ENCODE measurements at places on chromosomes 5 and 9.
A peak's percentile ranks its signal among the peaks of the same experiment; 100 is the strongest.

- DNase-seq: no peak
Observed at GRCh38 chr5:169299191-169299662, 1.7 kb downstream of the SLIT3 start.

DNA sequence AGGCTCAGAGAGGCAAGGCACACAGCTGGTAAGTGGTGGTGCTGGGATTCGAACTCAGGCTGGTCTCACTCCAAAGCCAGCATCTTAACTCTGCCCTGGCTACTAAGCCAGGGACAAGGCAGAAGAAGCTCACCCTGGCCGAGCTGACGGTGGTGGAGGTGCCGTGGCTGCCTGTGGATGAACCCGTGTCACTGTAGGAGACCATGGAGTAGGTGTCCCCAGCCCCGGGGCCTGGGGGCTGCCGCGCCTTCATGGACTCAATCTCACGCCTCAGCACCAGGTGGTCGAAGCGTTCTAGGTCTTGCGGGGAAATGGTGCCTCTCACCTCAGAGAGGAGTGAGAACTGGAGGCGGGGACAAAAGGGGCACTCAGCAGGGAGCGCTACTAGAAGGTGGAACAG lies 35.4 kb upstream of the AKNA start:
- no peak for DNase-seq

GRCh38 chr9:85024374-85024773 lies 354.8 kb downstream of the NTRK2 start:
- no peak for DNase-seq

DNA sequence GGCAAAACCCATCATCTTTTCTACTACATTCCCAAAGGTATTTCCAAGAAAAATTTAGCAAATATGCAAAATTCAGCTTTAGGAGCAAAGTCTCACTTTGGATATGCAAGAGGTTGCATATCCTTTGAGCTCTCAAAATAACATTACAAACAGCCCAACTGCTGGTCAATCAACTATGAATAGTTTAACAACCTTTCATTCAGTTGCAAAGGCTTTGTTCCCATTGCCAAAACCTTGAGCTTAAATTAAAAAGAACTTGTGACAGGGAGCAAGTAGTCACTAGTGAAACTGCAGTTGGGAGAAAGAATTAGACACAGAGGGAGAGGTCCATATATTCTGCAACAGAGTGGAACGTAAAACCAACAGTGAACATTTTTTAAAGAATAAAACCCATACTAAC lies 8.8 kb downstream of the ZNF608 start:
- DNase-seq: no peak

DNA sequence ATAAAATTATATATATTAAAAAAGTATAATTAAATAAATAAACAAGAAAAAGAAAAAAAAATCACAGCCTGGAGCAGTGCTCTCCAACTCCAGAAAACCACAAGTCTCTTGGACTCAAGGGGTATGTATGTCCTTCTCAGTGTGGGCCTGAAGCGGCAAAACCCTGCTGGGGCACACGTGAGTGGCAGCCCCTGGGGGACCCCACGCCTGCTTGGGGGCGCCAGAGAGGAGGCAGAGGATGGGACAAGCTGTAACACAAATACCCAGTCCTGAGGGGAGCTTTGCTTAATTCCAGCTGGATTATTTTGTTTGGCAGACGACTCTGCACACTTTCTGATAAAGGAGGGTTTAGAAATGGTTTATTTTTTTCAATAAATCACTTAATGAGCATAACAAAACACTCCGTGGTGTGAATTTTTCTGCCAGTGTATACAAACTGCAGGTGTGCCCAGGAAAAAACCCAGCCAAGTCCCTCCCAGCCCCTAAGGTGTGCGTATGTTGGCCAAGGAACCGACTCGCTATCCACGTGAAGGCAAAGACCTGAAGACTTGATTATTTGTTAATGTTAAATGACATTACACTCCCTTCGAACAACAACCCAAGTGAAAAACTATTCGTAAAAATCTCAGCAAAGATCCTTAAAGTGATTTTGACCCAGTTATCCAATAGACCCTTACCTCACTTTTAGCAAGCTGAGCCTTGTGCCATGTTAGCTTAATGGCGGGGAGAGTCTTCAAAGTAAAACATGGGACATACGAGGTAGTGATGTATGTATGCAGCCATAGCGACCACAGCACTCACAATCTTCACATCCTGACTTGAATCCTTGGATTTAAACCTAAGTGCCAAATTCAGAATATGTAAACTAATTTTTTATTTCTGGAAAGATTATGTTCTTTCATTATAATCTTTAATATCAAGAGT lies 32.9 kb downstream of the ANKH start:
- no peak for DNase-seq

GRCh38 chr5:139701056-139701741 lies 53.0 kb downstream of the CXXC5 start:
- no peak for DNase-seq

DNA sequence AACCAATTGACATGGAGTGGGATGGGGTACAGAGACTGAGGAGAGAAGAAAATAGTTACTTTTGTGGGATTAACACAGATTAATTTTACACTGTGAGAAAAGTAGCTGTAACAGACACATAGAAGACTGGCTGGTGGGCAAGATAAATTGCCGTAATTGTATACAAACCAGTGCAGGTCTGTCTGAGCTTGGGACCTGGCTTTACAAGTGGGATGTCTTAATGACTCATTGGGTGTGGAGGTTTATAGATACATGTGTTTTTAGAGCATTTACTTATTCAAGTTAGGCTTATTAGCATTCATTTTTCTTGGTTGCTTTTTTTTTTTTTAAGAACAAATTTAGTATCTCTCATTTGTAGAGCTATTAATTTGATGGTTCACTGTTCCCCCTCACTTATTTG lies 37.5 kb downstream of the SLC44A1 start:
- DNase-seq: no peak

- DNase-seq: no peak
Observed at GRCh38 chr5:71977311-71977710, 130.0 kb upstream of the MAP1B start.

DNA sequence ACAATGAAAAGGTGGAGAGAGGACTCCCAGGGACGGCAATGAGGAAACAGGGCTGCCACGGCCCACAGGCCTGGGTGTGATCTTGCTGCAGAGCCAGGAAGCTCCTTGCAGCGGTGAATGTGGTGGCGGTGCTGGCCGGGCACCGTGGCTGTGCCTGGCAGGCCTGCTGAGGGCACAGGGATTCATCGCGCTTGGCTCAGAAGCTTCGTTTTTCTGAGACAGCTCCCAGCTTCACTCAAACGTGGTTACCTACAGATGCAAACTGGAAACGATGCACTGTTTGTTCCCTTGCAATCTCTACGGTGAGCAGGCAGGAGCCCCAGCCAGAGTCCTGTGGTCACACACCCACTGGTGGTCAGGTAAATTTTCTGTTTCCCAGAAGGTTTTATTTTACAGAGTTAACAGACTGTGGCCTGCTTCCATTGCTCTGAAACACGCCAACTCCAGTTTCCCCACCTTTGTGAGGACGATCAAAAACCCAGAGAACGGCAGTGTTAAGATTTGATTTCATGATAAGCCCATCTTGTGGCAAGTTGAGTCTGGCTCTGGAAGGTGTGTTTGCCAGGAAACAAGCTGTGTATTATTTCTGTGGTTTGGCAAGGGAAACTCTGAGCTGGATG lies 183.9 kb downstream of the AUH start:
- no peak for DNase-seq

- DNase-seq: no peak
Observed at GRCh38 chr5:164573397-164573796, 1068.0 kb downstream of the MAT2B start.

DNA sequence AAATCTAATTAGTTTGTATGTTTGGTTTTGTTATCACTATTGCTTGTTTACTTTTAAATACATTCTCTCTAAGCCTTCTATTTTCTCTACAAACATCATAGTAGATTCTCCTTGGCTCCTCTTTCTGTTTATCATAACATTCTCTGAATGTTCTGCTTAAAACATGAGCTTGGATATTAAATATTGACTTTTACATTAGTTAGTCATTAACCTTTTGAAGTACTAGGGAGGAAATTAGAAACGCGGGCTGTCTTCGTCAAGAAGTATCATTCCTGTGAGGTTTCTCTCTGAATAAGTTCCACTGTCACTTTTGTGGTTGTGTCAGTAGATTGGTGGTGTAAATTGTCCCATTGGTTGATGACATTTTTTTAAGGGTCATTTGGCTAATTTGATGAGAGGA lies 821.5 kb downstream of the EFNA5 start:
- no peak for DNase-seq

DNA sequence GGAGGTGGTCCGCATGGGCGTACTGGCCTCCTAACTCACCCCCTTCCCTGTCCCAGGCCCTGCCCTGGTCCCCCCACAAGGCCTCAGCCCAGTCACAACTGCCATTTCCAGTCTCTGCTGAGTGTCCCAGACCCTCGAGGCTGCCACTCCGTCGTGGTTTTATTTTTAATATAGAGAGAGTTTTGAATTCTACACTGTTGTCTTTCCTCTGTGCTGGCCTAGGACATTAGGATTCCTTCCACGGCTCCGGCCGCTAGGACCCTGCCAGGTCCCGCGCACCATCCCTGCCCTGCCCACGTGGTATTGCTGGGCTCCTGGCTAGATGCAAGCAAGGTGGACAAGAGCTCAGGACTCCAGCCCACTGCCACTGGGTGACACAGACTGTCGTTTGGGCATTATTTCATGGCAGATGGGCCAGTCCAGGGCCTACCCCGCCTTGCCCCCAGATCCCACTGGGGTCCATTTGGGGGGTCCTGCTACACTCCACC lies 53.3 kb downstream of the SAR1B start:
- no peak for DNase-seq

GRCh38 chr9:4689021-4689420 lies 9.7 kb downstream of the CDC37L1 start:
- no peak for DNase-seq

DNA sequence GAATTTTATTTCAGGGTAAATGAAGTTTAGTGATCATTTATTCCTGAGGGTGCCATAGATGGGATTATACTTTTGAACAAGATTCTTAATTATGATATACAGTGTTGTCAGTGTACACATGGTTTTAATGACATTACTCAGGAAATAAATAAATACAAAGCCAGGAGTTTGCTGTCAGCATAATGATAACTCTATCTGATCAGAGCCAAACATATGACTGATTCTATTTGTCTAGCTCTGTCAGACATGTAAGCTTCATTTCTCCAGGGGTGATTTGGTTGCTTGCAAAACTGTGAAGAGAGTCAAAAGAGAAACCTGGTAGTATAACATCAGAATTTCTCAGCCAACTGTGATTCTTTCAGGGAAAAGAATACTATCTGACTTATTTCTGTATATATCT lies 1425.8 kb upstream of the C9orf72 start:
- no peak for DNase-seq

- no peak for DNase-seq
Observed at GRCh38 chr5:171081319-171081718, 219.5 kb downstream of the RANBP17 start.

DNA sequence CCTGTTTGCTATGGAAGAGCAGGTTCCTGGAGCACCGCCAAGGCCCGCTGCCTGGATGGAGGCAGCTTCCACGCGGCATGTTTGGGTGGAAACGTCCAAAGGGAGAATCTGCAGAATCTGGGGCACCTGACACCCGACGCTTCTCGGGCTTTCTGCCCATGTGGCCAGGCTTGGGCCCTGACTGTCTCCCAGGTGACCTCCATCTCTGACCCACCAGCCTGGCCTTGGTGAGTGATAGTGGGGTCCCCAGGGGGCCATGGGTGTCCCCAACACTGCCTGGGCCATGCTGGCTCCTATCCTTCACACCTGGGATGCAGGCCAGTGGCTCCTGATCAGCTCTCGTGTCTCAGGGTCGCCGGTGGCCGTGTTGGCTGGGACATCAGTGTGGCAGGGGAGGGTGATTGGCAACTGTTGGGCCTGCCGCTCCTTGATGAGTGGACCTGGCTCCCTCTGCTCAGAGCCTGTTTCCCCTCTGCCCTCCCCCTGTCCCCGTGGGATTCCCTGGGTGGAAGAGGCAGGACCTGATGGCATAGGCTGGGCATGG lies 34.0 kb downstream of the GLT6D1 start:
- DNase-seq: no peak

- peak; percentile 50 for DNase-seq
Observed at GRCh38 chr5:54753034-54753433, 232.4 kb downstream of the ESM1 start.

- no peak for DNase-seq
Observed at GRCh38 chr5:90809311-90810056, 250.9 kb downstream of the ADGRV1 start.

GRCh38 chr9:94805585-94805984 lies 79.1 kb downstream of the AOPEP start:
- DNase-seq: no peak

DNA sequence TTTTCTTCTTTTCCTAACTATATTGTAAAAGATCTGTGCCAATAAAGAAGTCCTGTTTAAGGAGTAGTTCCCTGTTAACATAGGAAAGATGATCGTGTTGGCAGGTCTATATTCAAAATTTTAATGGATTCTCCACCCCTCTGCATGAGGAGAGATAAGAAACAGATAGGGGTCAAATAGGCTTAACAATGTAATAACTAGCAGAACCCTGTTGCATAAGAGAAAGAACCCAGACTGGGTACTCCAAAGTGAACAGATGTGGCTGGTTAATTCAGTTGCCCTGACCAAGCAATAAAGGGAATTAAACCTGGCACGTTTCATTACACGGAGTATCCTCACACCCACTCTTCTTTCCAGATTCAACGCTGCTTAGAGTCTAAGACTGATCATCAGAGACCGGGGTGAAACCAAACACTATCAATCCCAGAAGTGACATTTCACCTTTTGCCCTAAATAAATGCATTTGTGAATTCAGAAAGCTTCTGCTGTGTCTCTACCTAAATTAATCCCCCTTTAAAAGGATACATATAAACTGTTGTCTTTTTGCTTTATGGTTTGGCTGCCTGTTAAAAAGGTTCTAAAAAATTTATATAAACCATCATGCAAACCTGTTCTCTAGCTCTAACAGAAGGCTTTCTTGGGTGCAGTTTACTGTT lies 1276.9 kb upstream of the WWC1 start:
- no peak for DNase-seq

- no peak for DNase-seq
Observed at GRCh38 chr5:94793816-94794198, 175.3 kb downstream of the SLF1 start.

GRCh38 chr5:68738236-68738635 lies 355.6 kb upstream of the SLC30A5 start:
- no peak for DNase-seq

DNA sequence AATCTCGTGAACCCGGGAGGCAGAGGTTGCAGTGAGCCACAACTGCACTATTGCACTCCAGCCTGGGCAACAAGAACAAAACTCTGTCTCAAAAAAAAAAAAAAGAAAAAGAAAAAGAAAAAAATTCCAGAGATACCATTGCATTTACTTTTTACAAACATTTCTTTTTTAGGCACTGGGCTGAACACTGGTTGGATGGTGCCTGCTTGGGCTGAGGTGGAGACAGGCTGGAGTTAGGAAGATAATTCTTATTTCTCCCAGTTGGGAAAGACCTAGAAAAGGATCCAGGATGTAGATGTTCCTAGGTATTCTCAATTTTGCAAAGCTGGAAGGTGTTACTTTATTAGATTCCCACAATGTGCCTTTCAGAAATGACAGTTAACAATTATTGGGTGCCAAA lies 49.9 kb upstream of the JMY start:
- no peak for DNase-seq

DNA sequence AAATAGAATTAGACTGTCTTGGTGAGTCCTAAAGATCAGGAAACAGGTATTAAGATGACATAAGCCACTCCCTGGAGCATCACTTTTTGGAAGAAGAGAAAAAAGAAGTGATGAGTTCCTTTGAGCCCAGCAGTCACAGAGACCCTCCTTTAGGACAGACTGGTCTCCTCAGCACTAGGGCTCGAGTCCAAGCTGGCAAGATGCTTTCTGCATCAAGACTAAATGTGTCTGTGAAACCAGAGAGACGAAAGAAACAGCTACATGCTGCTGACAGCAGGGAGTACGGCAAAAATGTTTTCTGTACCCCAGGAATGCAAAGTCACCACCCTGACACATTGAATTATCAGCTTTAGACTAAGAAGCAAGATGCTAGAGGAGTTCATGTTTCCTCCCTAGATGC lies 184.5 kb downstream of the CRB2 start:
- DNase-seq: no peak

All from CD4-positive, alpha-beta T cell treated with Interleukin-17A for 1 hour (primary cell).